Right lung (tissue), 10 donors: ENCODE measurements at places on chromosomes 11 and 22. TPM values are rescaled to one million over a fixed set of nuclear protein-coding genes. Genes with fewer than 3 reads are reported as not detected.

Gene IL10RA
- polyA plus RNA-seq = 7.3 TPM

Gene FGF3
- polyA plus RNA-seq = not detected

Gene KCNQ1
- 10.4 TPM for polyA plus RNA-seq

Gene SBF1
- 29.9 TPM for polyA plus RNA-seq

Gene RIC3
- 3.7 TPM for polyA plus RNA-seq

Gene FGF4
- not detected for polyA plus RNA-seq
